ENCODE measurements at places on chromosomes 3 and 15. TPM values are rescaled to one million over a fixed set of nuclear protein-coding genes. Genes with fewer than 3 reads are reported as not detected.

The SI gene
- total RNA-seq, result not detected

The OR5K2 gene
- total RNA-seq, result not detected

The SLC24A5 gene
- total RNA-seq, result not detected

The C3orf49 gene
- total RNA-seq, result not detected

The KBTBD12 gene
- total RNA-seq, result 2.2 TPM

The RCN2 gene
- total RNA-seq, result 66.9 TPM

The CGNL1 gene
- total RNA-seq, result 14.9 TPM

The GABRR3 gene
- total RNA-seq, result not detected

The RTP1 gene
- not detected for total RNA-seq

The PLSCR4 gene
- 83.3 TPM for total RNA-seq

The DAZL gene
- not detected for total RNA-seq

The TMEM39A gene
- 26.5 TPM for total RNA-seq

The NOX5 gene
- not detected for total RNA-seq

The TMEM158 gene
- total RNA-seq, result 6.5 TPM

The TIGIT gene
- total RNA-seq, result 1.1 TPM

The TMEM207 gene
- total RNA-seq, result not detected

The PLA2G4D gene
- not detected for total RNA-seq

The ZNF35 gene
- 27.6 TPM for total RNA-seq

The KLHL18 gene
- 23.3 TPM for total RNA-seq

The IL17RD gene
- total RNA-seq, result 15.9 TPM

The SPTBN5 gene
- 0.13 TPM for total RNA-seq

The ERC2 gene
- 0.81 TPM for total RNA-seq

The SELENOT gene
- 46.1 TPM for total RNA-seq

The GRK7 gene
- total RNA-seq, result not detected

The RAD54L2 gene
- total RNA-seq, result 27.2 TPM

The TNFAIP8L3 gene
- total RNA-seq, result 17.1 TPM

The HEG1 gene
- total RNA-seq, result 82.5 TPM

The FBXL22 gene
- 21.7 TPM for total RNA-seq

The TEX264 gene
- 67.5 TPM for total RNA-seq

The LRRIQ4 gene
- not detected for total RNA-seq

The CSPG5 gene
- 0.27 TPM for total RNA-seq

The NMNAT3 gene
- 9.7 TPM for total RNA-seq

The GOLGA8J gene
- not detected for total RNA-seq

The ETFA gene
- 168 TPM for total RNA-seq

The FETUB gene
- not detected for total RNA-seq

The CAMP gene
- not detected for total RNA-seq

The ANKDD1A gene
- 4.6 TPM for total RNA-seq

The ECT2 gene
- total RNA-seq, result 5.1 TPM

The DGKG gene
- 134 TPM for total RNA-seq

The CDV3 gene
- 241 TPM for total RNA-seq

The SEMA5B gene
- 0.32 TPM for total RNA-seq

The WDR72 gene
- not detected for total RNA-seq

The ARPP21 gene
- 1.5 TPM for total RNA-seq

The GRAMD2A gene
- 0.64 TPM for total RNA-seq

The PDE12 gene
- total RNA-seq, result 29.9 TPM

The STRA6 gene
- total RNA-seq, result not detected

Data from gastroesophageal sphincter (tissue), 4 donors.